Naive thymus-derived CD8-positive, alpha-beta T cell (primary cell): ENCODE measurements at places on chromosomes 12 and 14.
A peak's percentile ranks its signal among the peaks of the same experiment; 100 is the strongest.

DNA sequence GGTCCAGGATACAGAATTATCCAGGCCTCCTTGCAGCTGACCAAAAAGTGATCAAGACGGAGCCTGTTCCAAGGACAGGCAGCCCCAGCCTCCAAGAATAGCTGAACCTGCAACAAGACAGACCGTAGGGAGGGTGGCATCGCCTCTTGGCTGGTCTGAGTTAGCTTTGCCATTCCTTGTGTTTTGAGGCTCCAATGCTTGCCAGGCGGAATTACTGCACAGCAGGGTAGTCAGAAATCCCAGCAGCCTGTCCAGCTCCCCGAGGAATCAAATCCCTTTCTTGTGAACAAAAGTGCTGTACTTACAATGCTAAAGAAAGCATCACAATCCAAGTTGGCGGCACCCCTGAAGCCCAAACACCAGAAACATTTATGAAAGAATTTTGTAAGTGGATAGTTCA lies 246.9 kb downstream of the TMEM132C start:
- DNase-seq = no peak

GRCh38 chr14:104181761-104182530 lies 43.6 kb downstream of the KIF26A start:
- no peak for DNase-seq

GRCh38 chr12:103462675-103463074 lies 33.1 kb downstream of the C12orf42 start:
- no peak for DNase-seq

- no peak for DNase-seq
These were observed 98.5 kb upstream of the PLEKHA5 start for GRCh38 chr12:19031032-19031431.

- no peak for DNase-seq
These were observed 41.7 kb upstream of the EMP1 start for GRCh38 chr12:13154831-13155230.

DNA sequence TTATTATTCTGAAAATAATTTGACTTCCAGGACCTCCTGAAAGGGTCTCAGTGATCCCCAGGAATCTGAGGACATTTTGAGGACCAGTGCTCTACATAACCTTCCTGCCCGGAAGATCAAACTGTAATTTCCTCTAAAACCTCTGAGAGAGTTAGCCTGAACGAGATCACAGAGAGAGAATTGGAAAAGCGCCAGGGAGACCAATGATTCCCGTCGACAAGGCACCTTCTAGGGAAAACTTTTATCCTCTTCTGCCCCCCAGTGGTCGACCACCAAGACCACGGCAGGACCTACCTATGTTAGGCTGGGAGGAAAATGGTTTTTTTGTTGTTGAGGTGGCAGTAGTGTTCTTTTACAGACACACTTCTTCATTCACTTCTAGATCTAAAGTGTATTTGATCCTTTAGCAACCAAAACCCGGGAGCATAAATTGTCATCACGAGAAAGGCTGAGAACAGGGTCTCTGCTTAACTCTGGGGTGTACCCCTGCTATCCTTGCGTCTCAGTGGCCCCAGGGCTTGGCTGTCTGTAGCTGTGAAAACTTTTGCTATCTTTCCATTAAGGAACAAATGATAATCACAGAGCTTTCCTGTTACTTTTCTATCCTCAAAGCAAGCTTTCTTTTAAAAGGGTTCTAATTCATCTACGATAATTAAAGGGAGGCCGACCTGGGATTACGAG lies 62.9 kb upstream of the NID2 start:
- peak; percentile 26 for DNase-seq

DNA sequence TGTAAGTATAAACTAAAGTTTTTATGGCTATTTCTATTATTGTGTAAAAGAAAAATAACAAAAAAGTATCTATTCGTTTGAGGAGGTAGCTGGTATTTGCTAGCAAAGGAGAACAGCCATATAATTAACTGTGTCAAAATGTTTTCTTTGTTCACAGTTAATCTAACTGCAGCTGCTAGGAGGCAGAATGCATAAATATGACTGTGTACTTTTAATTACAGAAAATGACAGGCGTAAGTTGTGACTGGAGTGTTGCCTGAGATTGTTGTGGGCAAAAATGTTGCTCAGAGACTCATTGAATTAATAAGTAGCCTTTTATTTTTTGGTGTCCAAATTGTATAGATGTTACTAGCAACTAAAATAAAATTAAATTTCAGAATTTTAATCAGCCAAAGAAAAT lies 33.5 kb downstream of the PTPRO start:
- no peak for DNase-seq

DNA sequence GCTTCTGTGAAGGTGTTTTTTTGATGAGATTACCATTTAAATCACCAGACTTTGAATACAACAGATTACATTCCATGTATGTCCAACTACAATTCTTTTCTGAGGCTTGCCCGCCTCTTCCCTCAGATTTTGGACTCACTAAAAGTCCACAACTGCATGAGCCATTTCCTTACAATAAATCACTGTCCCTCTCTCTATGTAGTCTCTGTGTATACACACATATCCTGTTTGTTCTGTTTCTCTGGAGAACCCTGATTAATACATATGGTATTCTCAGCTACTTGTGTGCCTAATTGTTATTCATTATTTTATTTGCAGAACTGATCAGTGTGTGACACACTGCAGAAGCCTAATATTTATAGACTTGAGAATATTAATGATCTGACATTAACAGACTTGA lies 2.4 kb upstream of the MIPOL1 start:
- no peak for DNase-seq

- DNase-seq = no peak
These were observed 717.6 kb upstream of the NOVA1 start for GRCh38 chr14:27315477-27315876.

DNA sequence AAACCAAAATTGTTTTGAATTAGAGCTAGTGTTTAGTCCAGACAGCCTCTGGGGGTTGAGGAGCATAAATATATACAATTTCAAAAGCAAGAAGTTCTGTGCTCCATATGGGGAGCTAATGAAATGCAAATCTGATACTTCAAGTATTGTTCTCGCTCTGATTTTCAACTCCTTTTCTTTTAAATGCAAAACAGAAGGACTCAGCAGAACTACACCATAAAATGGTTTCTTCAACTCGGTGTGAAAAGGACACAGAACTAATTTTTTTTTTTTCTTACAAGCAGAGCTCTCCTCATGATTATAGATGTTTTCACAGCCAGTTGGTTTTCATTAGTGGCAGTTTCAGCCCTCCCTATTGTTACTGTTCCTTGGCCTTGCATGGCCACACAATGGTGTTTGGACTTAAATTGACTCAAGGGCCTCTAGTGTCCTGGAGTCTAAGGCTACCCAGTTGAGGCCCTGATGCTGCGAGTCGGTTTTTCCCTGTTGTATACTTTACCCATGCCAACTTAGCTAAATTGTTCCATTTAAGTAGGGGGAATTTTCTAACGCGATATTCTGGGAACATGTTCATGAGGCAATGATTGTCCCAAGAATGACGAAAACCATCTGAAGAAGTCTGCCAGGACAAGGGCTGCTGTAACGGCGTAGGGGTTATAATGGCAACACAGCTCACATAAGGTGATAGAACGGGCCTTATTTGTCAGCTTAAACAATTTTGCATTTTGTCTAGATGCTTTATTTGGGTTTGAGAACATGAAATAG lies 120.3 kb downstream of the GPR135 start:
- no peak for DNase-seq
